ENCODE measurements at places on chromosomes 4 and X.

DNA sequence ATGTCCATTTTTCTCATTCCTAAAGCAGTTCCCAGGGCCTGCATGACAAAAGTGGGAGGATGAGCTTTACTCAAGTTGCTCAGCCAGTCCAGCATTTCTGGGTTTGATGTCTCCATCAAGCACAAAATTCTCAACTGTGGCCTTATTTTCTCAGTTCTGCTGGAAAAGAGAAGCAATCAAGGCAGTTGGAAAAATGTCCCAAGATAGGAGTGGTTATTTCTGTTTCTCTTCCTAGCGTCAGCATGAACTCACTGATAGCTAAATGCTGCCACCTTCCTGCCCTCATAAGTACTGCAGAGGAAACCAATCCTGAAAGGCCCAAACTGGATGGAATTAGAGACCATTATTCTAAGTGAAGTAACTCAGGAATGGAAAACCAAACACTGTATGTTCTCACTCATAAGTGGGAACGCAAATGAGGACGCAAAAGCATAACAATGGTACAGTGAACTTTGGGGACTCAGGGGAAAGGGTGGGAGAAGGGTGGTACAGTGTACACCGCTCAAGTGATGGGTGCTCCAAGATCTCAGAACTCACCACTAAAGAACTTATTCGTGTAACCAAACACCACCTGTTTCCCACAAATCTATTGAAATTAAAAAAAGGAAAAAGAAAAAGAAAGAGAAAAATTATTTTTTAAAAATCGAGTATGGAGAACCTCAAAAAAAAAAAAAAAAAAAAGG lies 29.6 kb downstream of the ADH7 start:
- DNase-seq = peak; percentile 78

GRCh38 chrX:55253528-55253927 lies 11.2 kb downstream of the PAGE3 start:
- DNase-seq = no peak

DNA sequence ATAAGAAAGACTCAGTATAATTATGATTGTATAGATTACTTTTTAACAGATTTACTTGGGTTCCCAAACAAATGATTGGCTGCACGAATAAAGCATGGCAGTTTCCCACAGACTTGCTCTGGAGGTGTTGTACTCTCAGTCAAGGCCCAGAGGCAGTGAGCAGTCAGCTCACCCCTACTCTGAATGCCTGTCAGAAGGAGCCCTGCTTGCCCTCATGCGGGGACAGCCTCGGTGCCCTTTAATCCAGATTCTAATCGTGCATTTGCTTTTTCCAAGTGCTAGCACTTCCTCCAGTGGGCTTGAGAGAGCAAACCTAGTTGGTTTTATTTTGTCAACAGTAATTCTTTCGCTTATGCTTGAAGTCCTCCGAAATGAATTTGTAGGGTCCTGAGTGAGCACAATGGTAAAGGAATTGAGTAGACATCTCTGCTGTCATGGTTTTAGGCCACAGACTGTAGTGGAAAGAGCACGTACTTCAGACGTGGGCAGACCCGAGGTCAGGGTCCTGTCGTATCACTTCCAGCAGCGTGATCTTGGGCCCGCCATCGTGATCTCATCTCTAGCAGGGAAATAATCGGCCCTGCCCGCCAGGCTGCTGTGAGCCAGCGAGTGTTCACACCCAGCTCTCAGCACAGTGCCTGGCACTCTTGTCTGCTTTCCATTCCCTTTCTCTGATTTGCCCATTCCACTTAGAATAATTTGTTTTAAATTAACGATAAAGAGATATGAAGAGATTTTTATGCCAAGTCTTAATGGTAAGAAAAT lies 48.3 kb downstream of the GRK4 start:
- no peak for DNase-seq

DNA sequence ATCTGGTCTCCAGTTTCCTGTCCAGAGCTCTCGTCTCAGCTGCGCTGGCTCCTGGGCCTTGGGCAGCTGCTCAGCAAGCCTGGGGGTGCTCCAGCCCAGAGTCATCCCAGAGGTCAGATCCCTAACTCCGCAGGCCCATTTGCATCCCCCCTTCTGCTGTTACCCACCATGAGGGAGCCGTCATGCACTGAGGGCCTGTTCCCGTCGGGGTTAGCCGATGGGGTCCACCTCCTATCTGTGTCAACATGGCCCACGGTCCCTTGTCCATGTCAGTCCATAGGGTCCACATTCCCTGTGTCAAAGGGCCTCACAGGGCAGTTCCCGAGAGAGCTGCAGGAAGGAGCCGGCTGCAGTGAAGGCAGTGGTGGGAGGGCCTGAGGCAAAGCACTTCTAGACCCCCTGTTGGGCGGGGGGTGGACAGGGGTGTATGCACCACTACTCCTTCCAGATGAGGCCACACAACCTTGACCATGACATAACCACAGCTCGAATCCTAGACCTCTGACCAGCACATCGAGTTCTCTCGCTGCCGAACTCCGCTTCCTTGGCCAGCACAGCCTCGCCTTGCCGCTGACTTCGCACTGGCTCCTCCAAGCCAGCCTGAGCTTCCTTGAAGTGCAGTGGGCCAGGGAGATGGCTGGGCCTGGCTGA lies 24.9 kb downstream of the WDR1 start:
- no peak for DNase-seq

- peak; percentile 94 for DNase-seq
These were observed 32.3 kb downstream of the BBS12 start for GRCh38 chr4:122764821-122765215.

DNA sequence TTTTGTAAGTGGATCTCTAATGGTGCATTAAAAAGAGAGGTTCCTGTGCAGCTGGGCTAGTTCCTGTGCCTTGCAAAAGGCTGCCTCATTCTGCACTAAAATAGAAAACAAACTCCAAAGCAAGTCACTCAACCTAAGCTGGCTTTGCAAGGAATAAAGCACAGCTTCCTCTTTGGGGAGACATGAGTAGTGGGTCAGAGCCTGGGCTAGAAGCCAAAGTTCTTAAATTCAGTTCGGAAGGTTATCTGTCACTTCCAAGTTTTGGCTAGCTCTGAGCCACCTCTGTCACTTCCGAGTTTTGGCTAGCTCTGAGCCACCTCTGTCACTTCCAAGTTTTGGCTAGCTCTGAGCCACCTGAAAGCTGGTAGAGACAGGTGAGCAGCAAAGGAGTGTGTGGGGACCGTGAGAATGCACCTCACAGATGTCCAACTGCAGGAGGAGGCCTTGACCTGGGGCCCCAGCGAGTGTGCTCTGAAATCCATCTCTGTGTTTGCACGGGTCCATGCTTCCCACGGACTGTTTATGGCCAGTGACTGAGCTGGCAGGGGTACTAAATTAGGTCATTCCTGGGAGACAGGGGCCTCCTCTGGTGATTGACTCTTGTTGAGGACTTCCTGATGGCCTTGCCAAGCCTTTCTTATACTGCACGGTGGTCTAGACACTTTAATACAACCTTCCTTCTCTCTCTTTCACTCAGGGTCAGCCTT lies 36.4 kb upstream of the MAMLD1 start:
- DNase-seq = no peak

DNA sequence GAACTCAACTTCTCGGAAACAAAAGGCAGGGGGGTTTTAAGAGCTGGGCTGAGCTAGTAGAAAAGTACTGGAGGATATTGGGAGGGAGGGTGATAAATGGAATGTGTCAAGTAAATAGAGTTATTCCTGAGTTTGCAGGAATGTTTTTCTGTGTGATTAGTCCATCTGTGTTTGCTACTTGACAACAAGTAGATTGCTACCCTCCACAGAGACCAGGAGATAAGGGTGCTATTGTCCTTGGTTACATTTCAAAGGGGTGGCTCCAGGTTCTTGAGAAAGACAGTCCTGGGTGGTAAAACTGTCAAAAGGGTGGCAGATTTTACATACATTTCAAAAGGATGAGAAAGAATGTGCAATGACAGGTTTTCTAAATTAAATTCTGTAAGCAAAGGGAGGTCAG lies 181.2 kb upstream of the PPP3CA start:
- no peak for DNase-seq

DNA sequence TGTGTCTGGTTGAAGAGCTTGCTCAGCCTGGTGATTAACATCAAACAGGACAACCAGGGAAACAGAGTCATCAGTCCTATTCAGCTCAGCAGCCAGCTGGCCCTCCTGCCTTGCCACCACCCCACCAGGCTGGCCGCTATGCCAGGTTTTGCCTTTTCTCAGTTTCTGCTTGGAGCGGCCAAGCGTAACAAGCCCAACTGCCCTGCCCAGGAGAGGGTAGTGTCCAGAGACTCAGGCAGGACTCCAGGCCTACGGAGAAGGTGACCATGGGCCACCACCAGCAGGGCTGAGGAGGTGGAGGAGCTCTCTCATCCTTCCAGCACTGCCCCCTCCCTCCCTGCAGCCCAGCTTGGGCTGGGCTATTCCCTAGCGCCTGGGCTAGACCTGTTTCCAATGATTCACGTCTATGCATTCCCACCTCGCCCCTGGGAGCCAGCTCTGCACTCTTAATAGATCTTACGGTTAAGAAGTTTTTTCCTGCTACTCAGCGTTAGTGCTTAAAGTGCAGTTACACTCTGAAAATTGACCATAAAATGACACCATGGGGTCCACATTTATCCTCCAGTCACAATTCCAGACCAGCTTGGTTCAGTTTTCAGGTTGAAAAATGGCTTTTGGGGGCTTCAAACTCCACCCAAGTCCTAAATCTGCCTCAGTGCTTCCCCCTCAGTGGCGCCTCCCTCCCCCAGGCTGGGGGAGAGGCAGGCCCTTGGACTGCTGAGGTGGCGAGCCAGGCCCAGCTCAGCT lies 124.0 kb upstream of the PJA1 start:
- DNase-seq = no peak

DNA sequence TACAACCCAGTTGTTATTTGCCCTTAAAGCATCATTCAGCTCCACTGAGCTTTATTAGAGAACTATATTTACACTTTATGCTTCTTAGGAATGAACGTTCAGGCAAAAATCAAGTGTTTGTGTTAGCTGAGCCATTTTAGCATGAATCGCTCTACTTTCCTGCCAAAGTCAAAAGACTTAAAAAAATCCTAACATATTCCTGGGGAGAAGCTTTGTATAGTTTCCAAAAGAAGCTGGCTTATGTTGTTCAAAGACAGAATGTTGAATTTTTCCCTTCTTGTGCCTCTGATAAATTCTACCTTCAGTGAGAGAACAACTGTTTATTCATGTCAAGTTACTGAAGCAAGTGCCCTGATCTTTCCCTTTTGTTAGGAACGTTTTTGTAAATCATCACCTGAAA lies 771.5 kb upstream of the HS3ST1 start:
- no peak for DNase-seq

GRCh38 chr4:25308306-25308705 lies 4.3 kb upstream of the ZCCHC4 start:
- DNase-seq = peak; percentile 15

- peak; percentile 65 for DNase-seq
These were observed 21.9 kb downstream of the APOO start for GRCh38 chrX:23885803-23886202.

DNA sequence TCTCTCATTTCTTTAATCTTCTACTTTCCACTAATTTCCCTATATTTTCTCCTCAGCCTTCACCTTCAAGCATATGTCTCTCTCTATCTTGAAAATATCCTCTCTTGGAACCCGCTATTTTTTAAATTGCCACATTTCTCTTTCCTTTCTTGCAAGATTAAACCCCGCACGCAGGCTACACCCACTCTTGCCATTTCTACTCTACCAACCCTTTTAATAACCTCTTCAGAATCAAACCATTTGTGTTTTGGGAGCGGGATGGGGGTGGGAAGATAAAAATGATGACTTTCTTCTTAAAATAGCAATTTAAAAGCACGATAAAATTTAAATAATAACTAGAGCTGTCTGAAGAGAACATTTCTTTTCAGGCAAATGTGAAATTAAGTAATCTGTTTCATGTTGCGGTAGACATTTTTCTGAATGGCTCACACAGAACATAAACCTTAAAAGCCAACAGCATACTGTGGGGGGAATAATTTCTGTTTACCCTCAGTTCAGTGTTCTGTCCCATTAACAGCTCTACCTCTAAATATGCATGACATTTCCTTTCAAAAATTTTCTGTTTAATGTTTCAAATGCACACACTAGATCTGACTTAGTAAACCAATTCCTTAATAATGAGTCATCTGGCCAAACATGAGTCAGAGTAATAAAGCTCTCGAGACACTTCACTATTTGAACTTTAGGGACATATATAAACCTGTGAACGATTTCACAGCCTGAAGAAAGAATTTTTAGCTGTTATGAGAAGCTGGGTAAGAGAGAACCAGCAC lies 20.5 kb downstream of the ARSJ start:
- DNase-seq = peak; percentile 97

GRCh38 chrX:37854148-37854547 lies 6.8 kb upstream of the DYNLT3 start:
- DNase-seq = no peak

- no peak for DNase-seq
These were observed 67.1 kb upstream of the HS3ST1 start for GRCh38 chr4:11495818-11496217.

- no peak for DNase-seq
These were observed 238.8 kb upstream of the GRIA3 start for GRCh38 chrX:122945328-122945727.

DNA sequence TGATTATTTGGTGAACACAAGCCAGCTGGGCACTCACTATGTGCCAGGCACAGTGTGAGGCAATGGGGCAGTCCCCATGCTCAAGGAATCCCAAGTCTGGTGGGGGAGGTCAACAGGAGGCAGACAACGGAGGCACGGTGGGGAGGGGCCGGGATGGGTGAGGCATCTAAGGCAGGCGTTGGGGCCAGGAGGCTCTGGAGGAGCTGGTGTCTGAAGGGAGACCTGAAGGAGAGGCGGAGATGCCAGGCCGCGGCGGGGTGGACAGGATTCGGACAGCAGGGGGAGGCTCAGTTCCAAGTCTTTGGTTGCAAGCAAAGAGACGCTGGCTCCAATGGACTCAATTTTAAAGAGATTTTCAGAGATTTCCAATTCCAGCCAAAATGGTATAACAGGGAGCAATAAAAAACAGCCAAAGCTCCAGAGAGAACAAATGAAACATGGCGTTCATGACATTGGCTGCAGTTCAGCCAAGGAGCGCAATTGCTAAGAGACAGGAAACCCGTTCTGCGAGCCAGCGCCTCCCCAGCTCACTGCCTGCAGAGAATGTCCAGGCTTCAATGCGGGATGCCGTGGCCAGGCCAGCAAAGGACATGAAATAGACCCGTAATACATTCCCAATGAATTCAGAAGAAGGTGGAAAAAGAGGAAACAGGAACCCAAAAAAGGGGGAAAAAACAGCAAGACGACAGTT lies 105.2 kb upstream of the LRPAP1 start:
- DNase-seq = no peak

- peak; percentile 4 for DNase-seq
These were observed 65.5 kb downstream of the GLRA3 start for GRCh38 chr4:174763454-174764104.

- no peak for DNase-seq
These were observed 23.5 kb upstream of the CEP135 start for GRCh38 chr4:55925241-55925640.

All from fibroblast of skin of scalp (primary cell).